ENCODE measurements at places on chromosomes 2 and 18. TPM values are rescaled to one million over a fixed set of nuclear protein-coding genes. Genes with fewer than 3 reads are reported as not detected.

GRCh38 chr2:101193033-101193626 is 41.9 kb upstream of the TBC1D8 start:
- no peak for DNase-seq

DNA sequence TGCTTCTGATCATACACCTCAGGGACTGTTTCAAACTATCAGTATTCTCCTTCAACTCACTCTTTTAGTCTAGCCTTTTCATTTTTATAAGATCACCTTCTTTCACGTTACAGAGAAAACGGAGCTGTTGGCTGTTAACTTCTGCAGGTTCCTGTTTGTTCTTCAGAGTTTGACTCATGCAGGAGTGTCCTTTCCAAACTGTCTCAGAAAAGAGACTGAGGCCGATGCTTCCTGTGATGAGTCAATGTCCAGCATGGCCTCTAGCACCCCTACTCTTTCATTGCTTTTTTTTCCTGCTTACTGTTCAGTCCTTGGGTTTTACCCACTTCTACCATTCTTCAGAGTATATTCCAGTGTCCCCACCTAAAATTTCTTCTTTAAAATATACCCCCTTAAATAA is 240.8 kb upstream of the RGPD4 start:
- DNase-seq: no peak

DNA sequence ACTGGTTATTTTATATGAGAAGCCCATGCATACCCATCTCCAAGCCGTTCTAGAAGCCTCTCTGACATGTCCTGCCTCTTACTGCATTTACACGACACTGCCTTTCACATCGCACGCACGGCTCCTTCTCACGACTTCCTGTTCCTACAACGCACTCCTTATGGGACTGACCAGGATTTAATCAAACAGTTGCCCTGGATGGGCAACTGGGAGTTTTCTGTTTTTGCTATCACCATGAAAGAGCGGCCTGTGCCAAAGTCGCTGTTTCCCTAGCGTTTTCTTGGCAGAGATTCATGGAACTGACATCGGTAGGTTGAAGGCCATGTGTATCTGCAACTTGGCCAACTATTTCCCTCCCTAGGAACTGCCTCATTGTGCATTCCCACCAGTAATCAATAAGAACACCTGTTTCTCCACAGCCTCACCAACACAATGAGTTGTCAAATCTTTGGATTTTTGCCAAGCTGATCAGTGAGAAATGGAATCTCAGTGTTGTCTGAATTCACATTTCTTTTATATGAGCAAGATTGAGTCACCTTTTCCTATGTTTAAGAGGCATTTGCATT is 97.2 kb upstream of the OTOS start:
- DNase-seq: no peak

Gene AQP12B
- total RNA-seq: not detected

Gene EMILIN2
- total RNA-seq: 18.6 TPM

Gene TRIM54
- not detected for total RNA-seq

GRCh38 chr2:40915651-40916050 is 463.8 kb upstream of the SLC8A1 start:
- no peak for DNase-seq

DNA sequence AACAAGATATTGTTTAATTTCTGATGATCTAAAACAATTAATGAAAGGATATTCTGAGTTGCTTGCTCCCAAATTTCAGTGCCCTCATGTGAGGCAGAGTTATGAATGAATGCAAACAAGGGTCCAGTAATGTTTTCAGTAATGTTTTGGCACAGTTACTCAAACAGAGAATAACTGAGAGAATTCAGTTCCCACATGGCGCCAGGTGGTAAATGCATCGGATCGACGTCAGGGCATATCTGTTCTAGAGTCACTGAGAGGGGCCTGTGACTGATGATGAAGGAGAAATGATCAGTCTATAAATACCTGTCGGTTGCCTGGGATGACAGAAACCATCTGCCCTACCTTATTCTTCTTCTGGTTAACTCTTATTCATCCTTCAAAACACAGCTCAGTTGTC is 81.4 kb downstream of the KCNS3 start:
- no peak for DNase-seq

DNA sequence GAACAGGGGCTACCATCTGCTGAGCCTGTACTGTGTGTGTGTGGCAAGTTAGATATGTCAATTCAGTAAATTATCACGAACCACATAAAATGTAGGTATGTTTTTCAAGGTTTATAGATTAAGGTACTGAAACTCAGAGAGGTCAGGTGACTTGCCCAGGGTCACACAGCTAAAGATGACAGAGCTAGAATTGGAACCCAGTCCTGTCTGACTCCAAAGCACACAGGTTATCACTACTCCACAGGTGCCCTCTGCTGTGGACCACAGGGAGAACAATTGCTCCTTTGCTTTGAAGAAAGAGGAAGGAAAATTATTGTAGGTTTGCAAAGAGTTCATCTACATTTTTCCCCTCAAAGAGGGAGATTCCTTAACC is 229.7 kb upstream of the AGAP1 start:
- no peak for DNase-seq

- DNase-seq: no peak
Measured at GRCh38 chr2:217849154-217849975, 153.4 kb downstream of the TNS1 start.

- DNase-seq: no peak
Measured at GRCh38 chr2:73494031-73494430, 108.4 kb downstream of the ALMS1 start.

Gene CD302
- total RNA-seq: 0.73 TPM

DNA sequence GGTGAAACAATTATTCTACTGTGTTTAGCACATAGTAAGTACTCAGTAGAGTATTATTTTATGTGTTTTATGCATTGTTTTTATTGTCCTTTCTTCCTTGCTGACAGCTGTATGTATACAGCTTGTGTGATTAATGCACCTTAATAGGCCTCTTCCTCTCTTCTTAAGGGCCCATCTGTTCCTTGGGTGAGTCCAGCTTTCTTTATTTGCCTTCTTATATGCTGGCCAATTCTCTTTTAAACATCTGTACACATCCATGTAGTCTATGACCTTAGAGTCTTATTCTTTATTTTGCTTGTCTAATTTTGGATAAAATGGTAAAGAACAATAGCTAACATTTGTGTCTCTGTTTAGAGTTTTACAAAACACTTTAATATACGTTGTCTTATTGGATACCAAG is 333.7 kb upstream of the MEIS1 start:
- no peak for DNase-seq

Gene SEMA4C
- 35.4 TPM for total RNA-seq
